ENCODE measurements at places on chromosomes 5 and 9.

DNA sequence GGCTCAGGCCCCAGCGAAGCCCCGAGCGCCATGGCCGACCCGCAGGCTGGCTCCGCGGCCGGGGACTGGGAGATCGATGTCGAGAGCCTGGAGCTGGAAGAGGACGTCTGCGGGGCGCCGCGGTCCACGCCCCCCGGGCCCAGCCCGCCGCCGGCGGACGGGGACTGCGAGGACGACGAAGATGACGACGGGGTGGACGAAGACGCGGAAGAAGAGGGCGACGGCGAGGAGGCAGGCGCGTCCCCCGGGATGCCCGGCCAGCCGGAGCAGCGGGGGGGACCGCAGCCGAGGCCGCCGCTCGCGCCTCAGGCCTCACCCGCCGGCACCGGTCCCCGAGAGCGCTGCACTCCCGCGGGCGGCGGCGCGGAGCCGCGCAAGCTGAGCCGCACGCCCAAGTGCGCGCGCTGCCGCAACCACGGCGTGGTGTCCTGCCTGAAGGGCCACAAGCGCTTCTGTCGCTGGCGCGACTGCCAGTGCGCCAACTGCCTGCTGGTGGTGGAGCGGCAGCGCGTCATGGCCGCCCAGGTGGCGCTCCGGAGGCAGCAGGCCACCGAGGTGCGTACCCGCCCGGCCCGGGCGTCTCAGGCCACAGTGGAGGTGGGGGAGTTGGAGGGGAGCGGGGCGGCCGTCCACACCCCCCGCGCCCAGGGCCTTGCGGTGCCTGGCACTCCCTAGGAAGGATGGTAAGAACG lies 1.6 kb downstream of the DMRT2 start:
- no peak for DNase-seq

DNA sequence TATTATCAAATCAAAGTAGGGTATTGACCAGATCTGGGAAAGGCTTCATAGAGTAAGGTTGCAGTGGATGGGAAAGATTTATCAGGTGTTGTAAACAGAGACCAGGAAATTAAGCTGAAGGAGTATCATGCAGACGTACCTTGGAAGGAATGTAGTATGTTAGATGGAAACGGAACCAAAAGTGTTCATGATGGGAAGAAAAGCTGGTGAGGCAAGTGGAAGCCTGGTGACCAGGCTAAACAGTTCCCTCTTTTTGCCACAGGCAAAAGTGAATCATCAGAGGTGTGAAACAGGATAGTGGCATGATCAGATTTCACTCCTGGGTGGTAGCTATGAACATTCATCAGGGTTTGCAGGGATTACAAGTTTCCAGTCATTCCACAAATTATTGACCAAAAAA lies 780.1 kb upstream of the DMAC1 start:
- DNase-seq, result no peak

DNA sequence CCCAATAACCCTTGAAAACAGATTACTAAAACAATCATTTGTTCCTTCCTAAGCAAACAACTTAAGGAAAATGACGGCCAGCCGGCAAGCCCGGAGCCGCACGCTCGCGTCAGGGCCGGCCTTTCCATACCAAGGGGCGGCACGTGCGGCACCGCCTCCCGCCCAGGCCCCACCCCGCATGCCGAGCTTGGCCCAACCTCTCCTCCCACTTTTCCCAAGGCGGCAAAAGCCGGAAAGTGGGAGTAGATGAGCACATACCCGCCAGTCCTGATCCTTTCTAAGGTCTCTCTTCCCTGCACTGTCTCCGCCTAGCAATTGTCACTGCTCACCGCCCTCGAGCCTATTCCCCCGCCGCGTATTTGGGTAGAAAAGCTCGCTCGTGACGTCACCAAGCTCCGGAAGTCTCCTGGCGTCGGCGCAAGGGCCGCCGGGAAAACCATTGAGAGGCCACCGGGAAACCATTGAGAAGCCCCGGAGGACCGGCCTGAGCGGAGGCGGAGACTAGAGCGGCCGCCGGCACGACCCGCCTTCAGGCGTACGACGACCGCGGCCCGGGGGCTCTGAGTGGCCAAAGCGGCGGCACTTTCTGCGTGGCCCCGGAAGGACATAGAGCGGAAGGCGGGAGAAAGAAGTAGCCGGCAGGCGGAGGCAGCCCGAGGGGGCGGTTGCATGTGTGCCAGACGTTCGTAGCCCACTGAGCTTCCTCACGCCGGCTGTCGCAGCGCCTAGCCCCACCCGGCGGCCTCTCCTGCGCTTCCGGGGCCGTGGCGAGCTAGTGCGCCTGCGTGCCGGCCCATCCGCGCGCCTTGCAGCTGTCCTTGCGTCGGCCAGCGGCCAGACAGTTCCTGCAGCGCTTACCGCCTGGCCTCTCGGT lies at the start of the genes NCBP1 and TSTD2:
NCBP1 (plus strand) TSS at position 837 of the 874 bp plus-strand sequence. CDS start 61 bp downstream, outside the sequence.
TSTD2 (minus strand) TSS at position 384 of the 874 bp plus-strand sequence. CDS start 5,806 bp downstream, outside the sequence.
- peak; percentile 97 for DNase-seq

- no peak for DNase-seq
Observed at GRCh38 chr5:176792655-176793342, 17.6 kb upstream of the UNC5A start.

DNA sequence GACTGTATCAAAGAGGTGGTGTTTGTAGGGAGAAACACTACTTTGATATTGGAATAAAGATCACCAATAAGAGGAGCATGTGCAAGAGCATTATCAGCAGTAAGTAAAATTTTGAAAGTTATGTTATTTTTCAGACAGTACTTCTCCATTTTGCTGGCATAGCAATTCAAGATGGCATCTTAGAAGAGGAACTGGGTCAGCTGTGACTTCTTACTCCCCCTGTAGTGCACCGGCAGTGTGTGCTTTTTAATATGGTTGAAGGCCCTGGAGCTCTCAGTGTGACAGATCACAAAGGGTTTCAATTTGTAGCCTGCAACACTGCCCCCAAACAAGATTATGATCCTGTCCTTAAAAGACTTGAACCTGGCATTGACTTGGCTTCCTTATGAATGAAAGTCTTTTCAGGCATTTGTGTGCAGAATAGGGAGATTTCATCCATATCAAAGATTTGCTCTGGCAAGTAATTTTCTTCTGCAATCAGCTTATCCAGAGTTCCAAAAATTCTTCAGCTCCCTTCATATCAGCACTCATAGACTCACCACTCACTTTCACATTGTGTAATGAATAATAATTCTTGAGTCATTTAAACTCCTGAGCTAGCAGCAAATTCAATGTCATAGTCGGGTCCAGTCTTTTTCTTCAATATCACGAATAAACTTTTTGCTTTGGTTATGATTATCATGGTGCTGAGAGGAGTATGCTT lies 105.7 kb upstream of the MAMDC2 start:
- no peak for DNase-seq

DNA sequence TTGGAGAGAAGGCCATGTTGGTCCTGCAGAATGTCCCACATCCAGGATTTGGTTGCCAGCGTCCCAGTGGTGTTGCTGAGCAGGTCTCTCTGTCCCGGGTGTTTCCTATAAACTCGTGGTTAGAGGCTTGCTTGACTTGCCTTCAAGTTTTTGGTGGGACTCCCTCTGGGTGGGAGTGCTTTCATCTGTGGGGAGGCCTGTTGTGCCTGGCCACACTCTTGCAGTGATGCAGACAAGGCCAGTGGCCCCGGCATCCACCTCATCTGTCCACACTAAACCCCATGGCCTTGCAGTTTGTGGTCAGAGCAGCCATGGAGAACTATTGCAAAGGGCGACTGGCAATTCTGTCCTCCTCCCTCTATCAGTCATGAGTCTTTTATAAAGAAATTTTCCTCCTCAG lies 71.8 kb downstream of the PHF2 start:
- no peak for DNase-seq

DNA sequence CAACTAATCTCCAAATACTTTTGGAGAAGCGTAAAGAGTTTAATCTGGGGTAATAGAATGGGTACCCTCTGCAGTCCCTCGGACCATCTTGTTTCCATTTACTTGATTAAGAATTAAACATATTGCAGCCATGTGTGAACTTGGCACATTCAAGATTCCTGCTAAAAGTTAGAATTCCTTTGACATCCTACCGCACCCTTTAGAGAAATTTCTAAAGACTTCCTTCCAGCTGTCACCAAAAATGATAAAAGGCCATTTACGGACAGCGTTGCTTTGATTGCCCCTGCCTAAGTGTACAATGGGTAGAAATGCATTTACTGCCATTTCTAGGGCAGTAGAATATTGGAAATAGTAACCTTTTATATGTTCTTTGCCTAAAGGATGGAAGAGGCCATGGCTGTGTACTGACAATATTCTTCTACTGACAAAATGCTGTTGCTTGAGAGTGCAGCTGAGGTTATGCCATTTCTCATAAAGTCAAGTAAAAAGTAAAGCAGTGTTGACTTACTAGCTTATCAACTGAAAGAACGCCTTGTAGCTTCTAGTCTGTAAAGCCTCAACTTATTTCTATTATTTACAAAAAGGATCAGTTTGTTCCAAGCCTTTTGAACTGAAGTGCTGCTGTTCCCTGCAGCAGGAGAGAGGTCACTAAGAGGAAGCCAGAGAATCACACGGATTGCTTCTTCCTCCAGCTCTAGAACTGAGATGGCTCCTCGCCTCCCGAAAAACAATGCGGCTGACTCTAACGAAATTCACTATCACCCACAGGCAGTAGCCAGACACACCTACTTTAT lies 139.8 kb upstream of the BASP1 start:
- DNase-seq, result no peak

DNA sequence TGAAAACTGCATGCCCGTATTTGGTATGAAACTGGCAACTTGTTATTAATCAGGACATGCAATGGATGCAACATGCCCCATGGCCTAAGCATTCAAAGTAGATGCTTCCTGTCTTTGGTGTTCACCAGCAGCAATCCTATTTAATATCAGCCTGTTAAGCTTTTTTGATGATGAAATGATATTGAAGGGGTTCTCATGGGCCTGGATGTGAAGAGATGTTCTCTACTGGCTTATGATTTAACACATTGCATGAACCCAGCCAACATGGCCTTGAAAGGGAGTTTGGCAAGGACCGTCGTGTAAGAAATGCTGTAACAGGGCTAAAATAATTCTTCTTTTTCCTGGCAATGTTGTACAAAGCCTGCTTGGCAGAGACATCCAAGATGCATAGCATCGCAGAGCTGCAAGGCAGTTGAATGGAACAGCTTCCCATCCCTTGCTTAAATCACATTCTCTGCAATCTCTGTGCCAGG lies 111.2 kb downstream of the SMARCA2 start:
- DNase-seq, result peak; percentile 10

DNA sequence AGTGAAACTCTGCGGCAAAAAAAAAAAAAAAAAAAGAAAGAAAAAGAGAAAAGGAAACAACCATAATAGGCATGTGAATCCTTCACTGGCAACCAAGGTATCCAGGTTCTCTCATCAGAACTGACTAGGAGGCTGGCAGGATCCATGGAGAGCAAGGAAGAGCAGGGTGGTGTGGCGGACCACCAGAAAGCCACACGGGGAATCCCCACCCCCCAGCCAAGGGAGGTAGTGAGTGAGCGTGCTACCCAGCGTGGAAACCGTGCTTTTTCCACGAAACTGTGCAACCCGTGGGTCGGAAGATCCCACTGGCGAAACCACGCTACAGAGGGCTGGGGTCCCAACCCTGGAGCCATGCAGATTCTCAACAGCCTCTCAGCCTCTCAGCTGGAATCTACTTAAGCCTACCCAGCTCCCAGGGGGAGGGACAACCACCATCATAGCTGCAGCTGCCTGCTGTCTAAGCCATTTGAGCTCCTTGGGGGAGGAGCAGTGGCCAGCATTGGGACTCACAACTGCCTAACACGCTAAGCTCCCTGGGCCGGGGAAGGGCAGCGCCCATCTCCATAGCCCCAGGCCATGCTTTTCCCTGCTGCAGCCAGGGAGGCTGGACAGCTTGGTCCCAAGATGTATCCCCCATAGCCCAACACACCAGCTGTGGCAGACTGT lies 91.6 kb downstream of the PRELID2 start:
- DNase-seq, result no peak

DNA sequence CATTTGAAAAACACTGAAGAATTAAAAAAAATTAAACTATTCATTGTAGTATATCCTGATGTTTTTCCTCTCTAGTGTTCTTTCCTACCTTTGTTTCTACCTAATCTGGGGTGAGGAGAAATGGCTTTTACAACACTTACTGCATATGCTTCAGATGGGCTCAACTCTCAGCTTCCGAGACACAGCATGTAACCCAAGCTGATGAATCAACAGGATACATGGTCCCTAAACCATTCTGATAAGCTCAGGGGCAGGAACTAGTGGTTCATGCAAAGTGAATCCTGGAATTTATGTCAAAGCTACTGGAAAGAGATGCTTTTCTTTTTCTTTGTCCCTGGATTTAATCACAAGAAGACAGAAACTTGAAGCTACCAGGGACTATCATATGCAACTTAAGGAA lies 672.5 kb upstream of the RORB start:
- no peak for DNase-seq

DNA sequence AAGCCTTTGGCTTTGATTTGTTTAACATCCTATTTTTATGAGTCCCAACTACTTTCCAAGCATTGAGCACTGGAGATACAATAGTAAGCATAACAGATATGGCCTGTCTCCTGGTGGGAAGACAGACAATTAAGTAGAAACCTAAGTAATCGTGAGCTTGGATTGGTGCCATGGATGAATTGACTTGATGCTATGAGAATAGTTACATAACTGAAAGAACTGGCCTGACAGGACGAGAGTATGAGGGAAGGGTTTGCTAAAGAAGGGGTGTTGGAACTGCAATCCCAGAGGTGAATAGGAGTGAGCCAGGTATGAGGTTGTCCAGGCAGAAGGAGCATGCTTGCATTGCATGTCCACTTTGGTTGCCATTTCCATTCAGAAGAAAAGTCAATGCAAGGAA lies 52.4 kb downstream of the GPR21 start:
- no peak for DNase-seq

DNA sequence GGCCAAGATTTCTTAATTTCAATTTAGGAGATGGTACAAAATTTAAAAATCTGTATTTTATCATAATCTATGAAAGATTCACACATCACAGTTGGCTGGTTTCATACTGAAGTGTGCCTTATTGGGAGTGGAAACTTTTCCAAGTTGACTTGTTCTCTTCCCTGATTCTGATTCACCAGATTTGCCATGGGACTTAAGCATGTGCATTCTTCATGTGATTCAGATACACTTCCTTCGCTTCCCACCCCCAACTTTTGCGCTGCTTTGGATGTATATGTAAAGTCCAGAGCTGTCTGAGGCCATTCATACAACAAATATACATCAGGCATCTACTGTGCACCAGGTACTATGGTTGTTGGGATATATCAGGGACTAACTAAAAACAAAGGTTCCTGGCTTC lies 34.4 kb downstream of the CPEB4 start:
- DNase-seq, result no peak

- no peak for DNase-seq
Observed at GRCh38 chr9:127050591-127051001, 71.8 kb downstream of the ANGPTL2 start.

Data from hematopoietic multipotent progenitor cell treated with erythropoietin and hydrocortisone succinate and interleukin-3 and kit ligand, for 17 days (in vitro differentiated cells).